Activated T-cell treated with anti-CD3 and anti-CD28 coated beads for 1 hour (primary cell): ENCODE measurements at places on chromosomes 3 and 15.

DNA sequence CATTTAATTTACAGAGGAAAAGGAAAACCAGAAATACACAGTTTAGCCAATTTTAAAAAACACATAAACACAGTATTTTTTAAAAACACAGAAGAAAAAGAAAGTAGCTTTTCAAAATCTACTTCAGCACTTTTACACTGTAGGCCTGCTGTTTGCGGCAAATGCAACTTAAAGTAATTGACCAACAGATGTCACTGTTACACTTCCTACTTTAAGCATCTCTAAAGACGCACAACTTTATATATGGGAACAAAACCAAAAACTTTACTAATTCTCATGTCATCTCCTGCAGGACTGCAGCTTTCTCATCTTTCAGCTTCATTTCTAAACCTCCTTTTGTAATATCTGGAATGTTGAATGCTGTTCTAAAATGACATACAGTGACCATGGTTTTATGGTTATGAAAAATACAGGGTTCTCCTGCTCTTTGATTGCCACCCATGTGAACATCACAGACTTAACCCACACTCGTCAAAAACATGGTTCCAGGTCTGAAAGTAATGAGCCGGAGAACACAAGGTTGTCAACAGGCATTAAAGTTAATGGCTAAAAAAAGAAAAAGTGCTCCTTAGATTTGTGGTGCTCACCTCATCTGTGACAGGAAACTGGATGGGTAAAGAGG lies 107.9 kb downstream of the FMN1 start:
- DNase-seq, result no peak

- DNase-seq, result no peak
These were observed 42.1 kb downstream of the VGLL3 start for GRCh38 chr3:86948822-86949221.

DNA sequence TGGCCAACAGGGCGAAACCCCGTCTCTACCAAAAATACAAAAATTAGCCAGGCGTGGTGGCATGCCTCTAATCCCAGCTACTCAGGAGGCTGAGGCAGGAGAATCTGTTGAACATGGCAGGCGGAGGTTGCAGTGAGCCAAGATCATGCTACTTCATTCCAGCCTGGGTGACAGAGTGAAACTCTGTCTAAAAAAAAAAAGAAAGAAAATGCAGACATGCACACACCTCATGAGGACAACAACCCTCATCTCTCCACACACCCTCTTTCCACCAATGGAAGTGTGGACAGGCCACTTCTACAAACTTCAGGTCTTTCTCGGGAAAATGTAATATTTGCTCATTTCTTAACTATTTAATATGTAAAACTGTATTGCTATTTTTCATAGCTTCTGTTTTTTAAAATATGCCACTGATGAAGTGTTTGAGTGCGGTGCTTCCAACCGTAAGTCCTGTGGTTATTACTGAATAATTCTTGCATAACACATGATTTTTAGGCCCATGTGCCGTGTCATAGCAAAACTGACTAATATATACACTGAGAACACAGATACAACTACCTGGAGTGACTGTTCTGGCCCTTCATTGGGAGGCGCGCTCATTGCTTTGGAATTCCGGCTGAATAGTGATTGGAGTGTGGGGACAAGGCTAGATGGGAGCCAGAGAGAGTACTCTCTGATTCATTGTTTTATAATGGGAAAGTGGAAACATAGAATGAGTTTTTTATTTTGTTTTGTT lies 23.1 kb downstream of the LRRC31 start:
- no peak for DNase-seq

DNA sequence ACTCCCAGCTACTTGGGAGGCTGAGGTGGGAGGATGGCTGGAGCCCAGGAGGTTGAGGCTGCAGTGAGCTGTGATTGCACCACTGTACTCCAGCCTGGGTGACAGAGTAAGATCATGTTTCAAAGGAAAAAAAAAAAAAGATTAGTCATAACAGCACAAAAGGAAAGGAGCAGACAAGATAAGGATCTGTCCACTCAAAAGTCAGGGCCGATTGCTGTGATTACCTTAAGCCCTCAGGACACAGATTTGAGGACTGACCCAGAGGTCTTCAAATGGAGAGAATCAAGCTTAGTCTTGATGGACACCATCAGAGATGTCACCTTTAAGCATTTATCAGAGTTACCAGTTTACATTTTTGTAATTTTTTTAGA lies 23.9 kb upstream of the HEG1 start:
- DNase-seq, result no peak

DNA sequence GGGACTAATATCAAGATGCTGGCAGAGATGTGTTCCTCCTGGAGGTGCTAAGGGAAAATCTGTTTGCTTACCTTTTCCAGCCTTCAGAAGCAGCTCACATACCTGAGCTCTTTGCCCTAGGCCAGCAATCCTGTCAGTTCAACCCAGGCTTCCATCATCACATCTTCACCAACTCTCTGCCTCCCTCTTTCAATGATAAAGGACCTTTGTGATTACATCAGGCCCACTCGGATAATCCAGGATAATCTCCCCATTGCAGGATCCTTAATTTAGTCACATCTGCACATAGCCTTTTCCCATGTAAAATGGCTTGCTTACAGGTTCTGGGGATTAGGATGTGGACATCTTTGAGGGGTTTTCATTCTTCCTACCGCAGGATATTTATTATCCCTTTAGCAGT lies 58.3 kb downstream of the NSUN3 start:
- no peak for DNase-seq

- DNase-seq, result no peak
These were observed 39.7 kb upstream of the MLF1 start for GRCh38 chr3:158531334-158531733.

DNA sequence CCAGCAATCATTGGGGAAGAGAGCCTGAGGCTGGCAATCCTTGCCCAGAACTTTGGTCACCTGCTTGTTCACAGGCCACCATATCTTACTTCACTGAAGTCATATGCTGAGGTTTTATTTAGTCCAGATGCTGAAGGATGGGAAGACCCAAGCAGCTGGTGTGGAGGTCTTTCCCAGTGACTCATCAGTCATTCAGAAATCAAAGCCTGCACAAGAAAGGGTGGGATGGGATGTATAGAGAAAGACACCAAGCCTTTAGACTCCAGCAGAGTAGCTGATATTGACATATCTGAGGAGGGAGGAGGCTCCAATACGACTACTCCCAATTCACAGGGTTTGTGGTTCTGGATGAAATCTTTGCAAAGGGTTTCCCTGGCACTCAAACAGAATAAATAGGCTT lies 13.0 kb upstream of the PHLDB2 start:
- DNase-seq, result no peak

- DNase-seq, result no peak
These were observed 260.5 kb upstream of the RORA start for GRCh38 chr15:61489571-61489970.

DNA sequence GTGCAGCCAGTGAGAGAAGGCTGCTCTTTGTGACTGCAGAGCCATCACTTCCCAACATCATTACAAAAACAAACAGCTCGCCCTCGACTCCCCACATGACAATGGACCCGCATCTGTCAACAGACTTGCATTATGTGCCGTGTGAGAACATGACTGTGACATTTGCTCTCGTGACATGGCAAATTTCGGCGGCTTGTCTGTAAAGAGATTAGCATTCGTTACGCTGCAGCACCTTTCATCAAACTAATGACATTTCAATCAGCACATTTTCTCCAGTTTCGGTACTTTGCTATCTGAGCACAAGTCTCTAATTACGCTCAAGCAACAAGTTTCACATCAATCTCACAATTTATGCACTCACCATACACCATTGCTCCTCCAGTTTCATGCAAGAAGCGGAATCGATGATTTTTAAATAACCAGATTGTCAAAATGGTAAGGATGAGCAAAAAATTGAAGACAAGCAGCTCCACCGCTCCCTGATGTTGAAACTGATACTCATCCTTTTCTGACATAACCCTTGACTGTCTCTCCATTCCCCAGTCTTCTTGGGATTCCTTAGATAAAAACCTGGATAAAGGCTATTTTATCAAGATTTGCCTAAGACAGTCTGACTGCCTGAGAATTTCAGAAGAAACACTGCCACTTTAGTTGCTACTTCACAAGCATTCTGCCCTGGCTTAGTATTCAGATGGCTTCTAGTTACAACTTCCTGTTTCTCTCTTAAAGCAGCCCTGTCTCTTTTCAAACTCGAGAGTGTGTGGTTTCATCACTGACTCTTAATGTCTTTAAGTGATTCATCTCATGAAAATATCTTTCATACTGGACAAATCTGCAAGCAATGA lies at the start of gene SLC9A9:
Gene SLC9A9 (minus strand): TSS at position 682 of the 845 bp plus-strand sequence. CDS start 146 bp downstream, at position 536.
- peak; percentile 5 for DNase-seq

DNA sequence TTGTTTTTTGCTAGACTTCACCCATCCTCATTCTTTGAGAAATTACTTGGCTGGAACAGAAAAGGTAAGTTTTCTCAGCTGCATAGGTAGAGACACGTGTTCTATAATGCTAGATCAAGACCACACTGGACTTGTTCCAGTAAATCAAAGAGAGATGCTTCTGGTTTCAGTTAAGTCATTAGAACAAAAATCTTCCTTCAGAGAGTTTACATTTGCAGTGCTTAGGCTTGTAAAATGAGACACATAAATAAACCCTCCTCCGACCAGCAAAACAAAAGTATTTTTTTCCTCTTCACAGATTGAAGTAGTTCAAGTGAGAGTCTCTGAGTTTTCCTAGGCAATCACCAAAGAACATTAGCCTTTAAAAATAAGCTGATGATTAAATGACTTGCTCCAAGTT lies 87.3 kb upstream of the PROK2 start:
- DNase-seq, result no peak

GRCh38 chr3:43894176-43895049 lies 203.7 kb downstream of the ABHD5 start:
- no peak for DNase-seq

DNA sequence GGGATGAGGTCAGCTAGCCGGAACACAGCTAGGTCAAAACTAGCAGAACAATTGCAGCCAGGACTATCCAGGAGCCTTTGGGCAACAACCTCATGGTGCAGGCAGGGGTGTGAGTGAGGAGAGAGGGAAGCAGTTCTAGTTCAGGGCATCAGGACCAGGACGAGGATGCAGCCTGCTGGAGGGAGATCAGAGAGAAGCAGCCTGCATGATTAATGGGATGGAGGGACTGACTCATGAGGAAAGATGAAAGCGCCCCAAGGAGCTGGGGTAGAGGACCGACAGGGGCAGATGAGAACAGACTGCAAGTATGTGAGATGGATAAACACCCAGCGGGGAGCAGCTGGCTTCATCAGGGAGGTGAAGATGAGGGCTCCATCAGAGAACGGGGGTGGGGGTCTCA lies 37.9 kb upstream of the LRTM1 start:
- DNase-seq, result no peak

GRCh38 chr15:23860290-23861245 lies 173.5 kb upstream of the NDN start:
- DNase-seq, result no peak

- no peak for DNase-seq
These were observed 25.2 kb downstream of the CCNL1 start for GRCh38 chr3:157134620-157135191.

DNA sequence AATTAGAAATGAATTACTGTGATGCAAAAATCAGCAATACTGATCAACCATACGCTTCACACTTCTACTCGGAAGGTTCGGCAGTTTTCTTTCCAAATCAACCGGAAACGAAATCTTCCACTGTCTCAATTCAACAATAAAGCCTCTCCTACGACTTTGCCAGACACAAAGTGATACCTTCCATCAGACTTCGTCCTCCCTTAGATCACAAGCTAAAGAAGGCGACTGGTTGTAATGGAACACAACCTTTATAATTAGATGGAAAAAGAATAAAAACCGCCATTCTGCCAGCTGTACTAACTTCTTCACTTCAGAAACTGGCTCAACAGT lies 618 bp downstream of the PARL start:
- no peak for DNase-seq
